Activated CD4-positive, alpha-beta T cell treated with anti-CD3 and anti-CD28 coated beads for 36 hours (primary cell): ENCODE measurements at places on chromosomes 2 and 18. TPM values are rescaled to one million over a fixed set of nuclear protein-coding genes. Genes with fewer than 3 reads are reported as not detected.
A peak's percentile ranks its signal among the peaks of the same experiment; 100 is the strongest.

GRCh38 chr18:46555724-46556123, 101.3 kb downstream of the LOXHD1 start:
- no peaks in the 10 kb centered on the region for H3K36me3 ChIP-seq
- H3K4me1 ChIP-seq: no peaks in the 10 kb centered on the region
- H3K4me3 ChIP-seq: no peak overlapping the region
- no peaks in the 10 kb centered on the region for H3K27me3 ChIP-seq
- H3K27ac ChIP-seq: no peak overlapping the region

GRCh38 chr2:25115902-25116301, 52.5 kb downstream of the POMC start:
- H3K36me3 ChIP-seq: no peaks in the 10 kb centered on the region
- H3K4me1 ChIP-seq: no peaks in the 10 kb centered on the region
- H3K27ac ChIP-seq: no peak overlapping the region

GRCh38 chr2:23092831-23093230, 292.1 kb upstream of the KLHL29 start:
- H3K27ac ChIP-seq: no peak overlapping the region
- DNase-seq: no peak
- no peaks in the 10 kb centered on the region for H3K4me1 ChIP-seq
- H3K36me3 ChIP-seq: no peaks in the 10 kb centered on the region
- no peak overlapping the region for H3K4me3 ChIP-seq

DNA sequence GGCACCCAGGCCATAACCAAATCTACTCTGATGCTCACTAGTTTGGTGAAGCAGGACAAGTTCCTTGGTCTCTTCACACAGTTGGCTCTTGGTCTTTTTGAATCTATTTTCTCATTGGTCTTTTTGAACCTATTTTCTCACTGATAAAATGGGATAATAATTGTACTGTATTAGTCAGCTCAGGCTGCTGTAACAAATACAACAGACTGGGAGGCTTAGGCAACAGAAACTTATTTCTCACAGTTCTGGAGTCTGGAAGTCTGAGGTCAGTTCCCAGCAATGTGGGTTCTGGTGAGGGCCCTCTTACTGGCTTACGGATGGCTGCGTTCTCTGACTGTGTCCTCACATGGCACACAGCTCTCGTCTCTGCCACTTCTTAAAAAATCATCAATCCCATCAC, 63.5 kb downstream of the C1D start:
- no peak overlapping the region for H3K4me3 ChIP-seq
- peaks cover 15% of the 10 kb centered on the region for H3K27me3 ChIP-seq
- no peaks in the 10 kb centered on the region for H3K4me1 ChIP-seq
- H3K27ac ChIP-seq: no peak overlapping the region
- DNase-seq: no peak

GRCh38 chr2:86366651-86367498, 29.4 kb upstream of the REEP1 start:
- no peak overlapping the region for H3K4me3 ChIP-seq
- no peak for DNase-seq
- H3K4me1 ChIP-seq: peaks cover 35% of the 10 kb centered on the region

DNA sequence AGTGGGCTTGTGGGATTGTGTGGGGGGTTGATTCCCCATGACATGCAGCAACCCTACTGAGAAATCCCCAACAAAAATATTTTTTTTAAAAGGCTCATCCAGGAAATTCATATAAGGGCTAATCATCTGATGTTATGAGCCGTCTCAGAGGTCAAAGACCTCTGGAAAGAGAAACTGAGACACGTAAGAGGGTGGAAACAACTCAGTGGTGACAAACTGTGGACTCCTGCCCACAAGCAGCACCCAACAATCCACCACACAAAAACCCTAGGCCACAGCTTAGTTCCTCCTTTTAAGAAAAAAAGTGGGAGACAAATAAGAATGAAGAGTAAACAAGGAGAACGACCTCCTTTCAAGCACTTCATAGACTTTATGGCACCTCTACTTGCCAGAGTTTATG, 1096.1 kb upstream of the NRXN1 start:
- H3K36me3 ChIP-seq: no peaks in the 10 kb centered on the region
- DNase-seq: no peak

DNA sequence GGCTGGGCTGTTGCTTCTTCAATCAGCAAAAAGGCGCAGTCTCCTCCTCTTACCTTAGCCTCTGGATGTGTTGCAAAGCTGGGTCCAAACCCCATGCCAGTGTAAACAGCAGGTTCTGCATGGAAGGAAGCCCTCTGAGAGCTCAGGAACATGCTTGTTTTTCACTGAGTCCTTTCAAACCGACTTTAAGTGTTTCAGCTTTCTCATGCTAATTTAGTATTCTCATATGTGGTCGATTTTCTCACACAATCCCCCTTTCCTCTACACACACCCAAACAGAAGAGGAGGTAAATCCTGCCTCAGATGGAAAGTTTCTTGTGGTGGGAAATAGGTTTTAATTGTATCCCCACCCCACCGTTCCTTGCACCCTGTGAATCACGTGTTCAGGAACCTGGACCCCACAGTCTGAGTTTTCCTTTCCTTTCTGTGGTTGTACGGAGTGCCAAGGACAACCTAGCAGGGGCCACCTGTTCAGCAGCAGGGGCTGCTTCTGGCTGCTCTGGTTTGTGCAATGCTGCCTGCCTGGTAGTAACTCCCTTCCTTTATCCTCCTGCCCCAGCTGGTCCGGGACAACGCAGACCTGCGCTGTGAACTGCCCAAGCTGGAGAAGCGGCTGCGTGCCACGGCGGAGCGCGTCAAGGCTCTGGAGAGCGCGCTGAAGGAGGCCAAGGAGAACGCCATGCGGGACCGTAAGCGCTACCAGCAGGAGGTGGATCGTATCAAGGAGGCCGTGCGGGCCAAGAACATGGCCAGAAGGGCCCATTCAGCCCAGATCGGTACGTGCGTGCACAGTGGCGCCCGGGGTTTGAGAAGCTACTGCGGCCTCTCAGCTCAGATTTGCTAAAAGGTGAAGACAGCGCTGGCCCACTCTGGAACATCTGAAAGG, 28.7 kb upstream of the LYPD6B start:
- no peaks in the 10 kb centered on the region for H3K27me3 ChIP-seq
- no peak for DNase-seq
- H3K4me1 ChIP-seq: no peaks in the 10 kb centered on the region
- H3K27ac ChIP-seq: no peak overlapping the region
- peaks cover 2% of the 10 kb centered on the region for H3K36me3 ChIP-seq
- H3K4me3 ChIP-seq: no peak overlapping the region

DNA sequence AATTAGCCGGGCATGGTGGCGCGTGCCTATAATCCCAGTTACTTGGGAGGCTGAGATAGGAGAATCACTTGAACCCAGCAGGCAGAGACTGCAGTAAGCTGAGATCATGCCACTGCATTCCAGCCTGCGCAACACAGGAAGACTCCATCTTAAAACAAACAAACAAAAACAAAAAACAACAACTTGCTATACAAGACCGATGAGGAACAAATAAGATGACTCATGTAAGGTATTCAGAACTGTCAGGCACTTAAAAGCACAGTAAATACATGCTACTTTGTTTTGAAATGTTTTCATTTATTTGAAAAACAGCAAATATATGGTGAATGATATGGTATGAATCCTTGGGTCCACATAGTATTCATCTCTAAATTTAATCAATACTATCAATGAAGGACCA, 66.7 kb downstream of the TRIP12 start:
- peaks cover 59% of the 10 kb centered on the region for H3K36me3 ChIP-seq
- DNase-seq: no peak
- H3K27me3 ChIP-seq: no peaks in the 10 kb centered on the region

GRCh38 chr2:72155737-72156136, 8.1 kb upstream of the CYP26B1 start:
- no peaks in the 10 kb centered on the region for H3K36me3 ChIP-seq
- peaks cover 36% of the 10 kb centered on the region for H3K27me3 ChIP-seq
- H3K4me1 ChIP-seq: no peaks in the 10 kb centered on the region
- no peak for DNase-seq
- no peak overlapping the region for H3K27ac ChIP-seq

GRCh38 chr2:111196435-111196834, 75.7 kb downstream of the BCL2L11 start:
- H3K27ac ChIP-seq: no peak overlapping the region
- H3K4me1 ChIP-seq: no peaks in the 10 kb centered on the region
- DNase-seq: no peak
- H3K27me3 ChIP-seq: no peaks in the 10 kb centered on the region
- no peak overlapping the region for H3K4me3 ChIP-seq

DNA sequence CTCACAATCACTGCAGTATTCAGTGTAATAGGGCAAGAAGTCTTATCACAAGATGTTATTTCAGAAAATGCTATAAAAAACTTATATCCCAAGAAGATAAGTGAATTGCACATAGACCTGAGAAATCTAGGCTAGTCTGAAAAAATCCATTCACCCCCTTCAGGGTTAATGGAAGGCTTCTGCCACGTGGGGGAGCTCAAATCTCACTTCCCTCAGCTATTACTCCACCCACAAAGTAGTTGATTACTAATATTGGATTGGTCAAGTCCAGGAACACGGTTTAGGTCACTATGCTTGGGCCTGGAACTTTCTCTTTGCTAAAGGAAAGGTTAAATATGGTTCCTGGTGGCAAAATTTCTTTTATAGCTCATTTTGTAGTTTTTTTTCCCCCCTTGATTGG, 51.2 kb upstream of the ADAM23 start:
- H3K4me3 ChIP-seq: no peak overlapping the region
- DNase-seq: peak; percentile 58

GRCh38 chr2:4539121-4539520, 835.7 kb downstream of the DCDC2C start:
- no peaks in the 10 kb centered on the region for H3K27me3 ChIP-seq
- no peaks in the 10 kb centered on the region for H3K4me1 ChIP-seq
- H3K36me3 ChIP-seq: no peaks in the 10 kb centered on the region
- DNase-seq: no peak

- no peaks in the 10 kb centered on the region for H3K4me1 ChIP-seq
- H3K4me3 ChIP-seq: no peak overlapping the region
- no peaks in the 10 kb centered on the region for H3K36me3 ChIP-seq
Observed at GRCh38 chr2:198254536-198255090, 450.2 kb downstream of the PLCL1 start.

DNA sequence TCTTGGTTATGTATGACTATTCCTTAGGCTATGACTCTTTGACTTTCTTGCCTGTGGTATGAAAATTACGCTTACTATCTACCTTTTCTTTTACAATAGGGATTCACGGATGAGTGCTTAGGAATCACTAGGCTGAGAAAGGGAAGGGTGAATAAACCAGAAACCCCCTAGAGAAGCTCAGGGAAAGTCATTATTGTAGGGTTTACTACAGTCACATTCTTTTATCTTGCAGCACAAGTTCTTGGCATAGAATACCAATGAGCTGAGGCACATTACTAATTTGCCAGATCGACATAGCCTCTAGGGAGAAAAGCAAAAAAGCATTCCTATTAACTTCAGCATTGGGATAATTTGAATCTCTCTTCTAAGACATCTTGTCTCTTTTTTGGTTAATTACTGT, 103.3 kb downstream of the ST6GAL2 start:
- H3K4me1 ChIP-seq: no peaks in the 10 kb centered on the region
- H3K27me3 ChIP-seq: peaks cover 8% of the 10 kb centered on the region
- no peak overlapping the region for H3K4me3 ChIP-seq

GRCh38 chr2:240881913-240882312, 13.3 kb downstream of the AGXT start:
- no peaks in the 10 kb centered on the region for H3K36me3 ChIP-seq
- H3K27ac ChIP-seq: no peak overlapping the region
- H3K4me1 ChIP-seq: no peaks in the 10 kb centered on the region
- no peaks in the 10 kb centered on the region for H3K27me3 ChIP-seq
- H3K4me3 ChIP-seq: no peak overlapping the region

GRCh38 chr2:134855709-134856108, 17.3 kb downstream of the ACMSD start:
- H3K27me3 ChIP-seq: peaks cover 3% of the 10 kb centered on the region
- H3K4me1 ChIP-seq: no peaks in the 10 kb centered on the region
- no peak overlapping the region for H3K27ac ChIP-seq
- no peak overlapping the region for H3K4me3 ChIP-seq

DNA sequence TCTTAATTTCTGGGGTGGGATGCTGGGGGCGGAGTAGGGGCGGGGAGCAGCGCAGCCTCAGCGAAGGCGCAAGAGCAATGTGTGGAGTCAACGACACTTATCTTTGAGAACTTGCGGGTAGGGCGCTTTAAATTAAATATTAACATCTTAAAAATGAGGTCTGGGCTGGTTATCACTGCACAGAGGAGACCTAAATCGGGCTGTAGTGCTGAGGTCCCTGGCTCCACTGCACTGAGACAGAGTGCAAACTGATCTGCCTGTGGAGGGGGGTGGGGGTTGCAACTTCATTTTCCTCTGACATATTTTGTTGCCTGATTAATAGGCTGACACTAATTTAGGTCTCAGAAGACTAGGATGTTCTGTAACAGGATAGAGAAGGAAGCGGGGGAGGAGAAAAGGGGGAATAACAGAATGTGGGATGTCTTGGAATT, 253.0 kb upstream of the FANCL start:
- H3K4me1 ChIP-seq: no peaks in the 10 kb centered on the region
- no peaks in the 10 kb centered on the region for H3K36me3 ChIP-seq
- DNase-seq: no peak
- H3K27me3 ChIP-seq: no peaks in the 10 kb centered on the region
- H3K27ac ChIP-seq: no peak overlapping the region

GRCh38 chr2:173898996-173899395, 66.2 kb downstream of the SP3 start:
- H3K4me3 ChIP-seq: peak overlapping the region; percentile 24
- peaks cover 24% of the 10 kb centered on the region for H3K4me1 ChIP-seq
- H3K36me3 ChIP-seq: peaks cover 6% of the 10 kb centered on the region
- no peaks in the 10 kb centered on the region for H3K27me3 ChIP-seq

- no peak overlapping the region for H3K4me3 ChIP-seq
- peaks cover 3% of the 10 kb centered on the region for H3K4me1 ChIP-seq
- H3K27me3 ChIP-seq: no peaks in the 10 kb centered on the region
- H3K27ac ChIP-seq: no peak overlapping the region
Observed at GRCh38 chr2:230819433-230819832, 45.3 kb upstream of the ITM2C start.

GRCh38 chr2:69159986-69160385, 147.0 kb downstream of the ANTXR1 start:
- no peaks in the 10 kb centered on the region for H3K4me1 ChIP-seq
- H3K27ac ChIP-seq: no peak overlapping the region
- no peak for DNase-seq
- no peak overlapping the region for H3K4me3 ChIP-seq
- no peaks in the 10 kb centered on the region for H3K36me3 ChIP-seq

- H3K4me3 ChIP-seq: no peak overlapping the region
- H3K27ac ChIP-seq: no peak overlapping the region
- H3K4me1 ChIP-seq: no peaks in the 10 kb centered on the region
- DNase-seq: no peak
- H3K36me3 ChIP-seq: peaks cover 54% of the 10 kb centered on the region
Observed at GRCh38 chr18:23553887-23554286, 32.4 kb downstream of the NPC1 start.

- H3K27me3 ChIP-seq: no peaks in the 10 kb centered on the region
- no peaks in the 10 kb centered on the region for H3K4me1 ChIP-seq
- no peaks in the 10 kb centered on the region for H3K36me3 ChIP-seq
- no peak for DNase-seq
- no peak overlapping the region for H3K27ac ChIP-seq
Observed at GRCh38 chr2:137208431-137208891, 443.1 kb downstream of the THSD7B start.

GRCh38 chr2:145601361-145601925, 1081.5 kb upstream of the ZEB2 start:
- H3K4me3 ChIP-seq: no peak overlapping the region
- H3K36me3 ChIP-seq: no peaks in the 10 kb centered on the region
- H3K27me3 ChIP-seq: no peaks in the 10 kb centered on the region
- no peak overlapping the region for H3K27ac ChIP-seq
- H3K4me1 ChIP-seq: no peaks in the 10 kb centered on the region

GRCh38 chr2:201707142-201707541, 8.7 kb upstream of the MPP4 start:
- H3K4me3 ChIP-seq: no peak overlapping the region
- H3K27ac ChIP-seq: no peak overlapping the region
- H3K4me1 ChIP-seq: no peaks in the 10 kb centered on the region

The NT5DC4 gene
- total RNA-seq: not detected

The CFC1 gene
- total RNA-seq: not detected

The MC2R gene
- not detected for total RNA-seq

The ZNF396 gene
- total RNA-seq: 1.1 TPM

The NCK2 gene
- 84.7 TPM for total RNA-seq
